OCI-LY7 (cell line): ENCODE measurements at places on chromosomes 11 and 22.

DNA sequence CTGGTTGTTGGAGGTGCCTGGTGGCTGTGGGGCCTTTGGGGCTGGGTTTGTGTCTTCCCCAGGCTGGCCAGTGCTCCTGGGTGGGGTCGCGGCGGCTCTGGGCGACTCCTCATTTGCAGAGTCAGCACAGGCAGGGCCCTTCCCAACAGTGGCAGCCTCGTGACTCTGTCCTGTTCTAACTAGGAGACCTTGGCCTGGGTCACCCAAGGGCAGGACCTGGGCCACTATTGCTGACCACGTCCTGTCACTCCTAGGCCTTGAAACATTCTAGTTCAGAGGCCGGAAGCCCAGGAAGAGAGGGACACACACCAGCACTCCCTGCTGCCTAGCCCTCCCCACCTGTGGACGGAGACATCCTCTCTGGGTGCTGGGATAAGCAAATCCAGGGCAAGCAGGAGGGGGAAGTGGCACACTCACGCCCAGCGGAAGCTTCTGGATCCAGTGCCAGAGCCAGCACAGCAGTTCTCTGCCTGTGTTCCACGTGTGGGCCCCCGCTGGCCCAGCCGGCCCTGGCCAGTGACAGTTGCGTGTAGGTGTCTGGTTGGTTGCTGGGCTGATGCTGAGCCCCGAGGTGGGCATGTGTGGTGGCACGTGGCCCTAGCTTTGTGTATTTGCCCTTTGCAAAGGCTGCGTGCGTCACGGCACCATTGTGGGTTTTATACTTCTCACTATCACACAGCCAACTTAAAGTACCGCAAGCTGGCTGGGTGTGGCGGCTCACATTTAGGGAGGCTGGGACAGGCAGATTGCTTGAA is 4.3 kb upstream of the CHID1 start:
- no peak for DNase-seq

GRCh38 chr11:113663567-113663966 is 42.5 kb downstream of the TMPRSS5 start:
- DNase-seq = no peak

DNA sequence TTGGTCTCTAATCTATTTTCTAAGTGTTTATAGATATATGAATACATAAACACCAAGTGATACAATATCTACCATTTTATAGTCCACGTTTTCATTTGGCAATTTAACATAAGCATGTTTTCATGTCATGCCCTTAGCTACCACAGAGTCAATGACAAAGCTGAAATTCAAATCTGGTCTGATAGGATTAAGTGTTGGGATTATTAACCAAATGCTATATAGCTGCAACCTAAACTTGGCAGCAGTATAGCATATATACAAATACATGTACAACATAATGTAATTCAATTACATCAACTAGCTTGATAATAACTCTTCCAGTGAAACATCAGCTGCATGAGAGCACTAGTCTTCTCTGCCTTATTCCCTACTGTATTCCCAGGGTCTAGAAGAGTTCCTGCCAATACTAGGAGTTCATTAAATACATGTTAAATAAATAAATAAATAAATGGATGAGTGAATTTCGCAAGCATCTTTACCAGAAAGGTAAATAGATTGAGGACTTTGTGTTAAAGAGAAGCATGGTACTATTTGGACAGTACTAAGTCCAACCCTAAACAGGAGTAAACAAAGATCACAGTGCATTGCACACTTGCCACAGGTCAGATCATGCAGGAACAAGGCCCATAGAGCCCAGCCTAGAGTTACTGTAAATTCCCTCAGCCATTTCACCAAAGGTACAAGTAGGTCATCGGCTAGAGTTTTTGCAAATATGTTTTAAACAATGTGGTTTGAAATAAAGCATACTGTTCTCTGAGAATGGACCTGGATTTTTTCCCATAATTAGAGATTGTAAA is 12.8 kb downstream of the SAA4 start:
- no peak for DNase-seq

GRCh38 chr11:68962527-68963250 is 18.1 kb downstream of the MRGPRD start:
- DNase-seq = no peak

- no peak for DNase-seq
Observed at GRCh38 chr11:62996271-62996670, 11.5 kb upstream of the SLC22A6 start.

DNA sequence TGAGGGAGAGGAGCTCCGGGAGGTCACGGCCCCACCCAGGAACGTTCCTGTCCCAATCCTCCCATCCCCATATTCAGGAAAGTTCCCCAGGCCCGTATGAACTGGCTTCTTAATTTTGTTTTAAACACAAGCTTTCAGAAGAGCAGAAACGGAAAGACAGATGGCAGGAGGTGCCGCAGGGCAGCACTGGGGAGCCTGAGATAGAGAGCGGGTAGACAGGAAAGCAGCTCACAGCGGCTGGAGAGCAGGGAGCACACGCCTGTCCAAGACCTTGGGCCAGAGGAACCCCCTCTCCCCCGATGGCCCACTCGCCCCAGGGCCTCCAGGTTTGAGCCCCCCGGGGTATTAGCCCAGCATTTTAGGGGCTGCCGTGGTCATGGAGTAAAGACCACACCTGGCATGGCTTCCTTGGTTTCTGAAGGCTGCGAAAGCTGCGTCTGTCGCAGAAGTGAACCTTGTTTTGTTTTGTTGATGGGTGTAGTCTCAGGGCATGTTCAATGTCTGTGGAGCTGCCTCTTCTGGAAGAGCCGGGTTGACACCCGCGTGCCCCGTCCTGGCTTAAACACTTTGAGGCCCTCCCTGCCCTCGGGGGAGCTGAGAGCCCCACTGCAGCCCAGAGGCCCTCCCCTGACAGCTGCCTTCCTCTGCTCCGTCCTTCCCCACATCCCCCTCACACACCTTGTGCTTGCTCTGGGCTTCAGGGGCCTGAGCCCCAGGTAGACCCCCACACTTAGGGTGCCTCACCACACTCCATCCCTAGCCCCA is 17.9 kb upstream of the KCNQ1OT1 start:
- DNase-seq = no peak

- DNase-seq = no peak
Observed at GRCh38 chr11:78256962-78257361, 68.2 kb downstream of the USP35 start.

GRCh38 chr22:44879301-44879680 is 126.9 kb downstream of the ARHGAP8 start:
- no peak for DNase-seq

DNA sequence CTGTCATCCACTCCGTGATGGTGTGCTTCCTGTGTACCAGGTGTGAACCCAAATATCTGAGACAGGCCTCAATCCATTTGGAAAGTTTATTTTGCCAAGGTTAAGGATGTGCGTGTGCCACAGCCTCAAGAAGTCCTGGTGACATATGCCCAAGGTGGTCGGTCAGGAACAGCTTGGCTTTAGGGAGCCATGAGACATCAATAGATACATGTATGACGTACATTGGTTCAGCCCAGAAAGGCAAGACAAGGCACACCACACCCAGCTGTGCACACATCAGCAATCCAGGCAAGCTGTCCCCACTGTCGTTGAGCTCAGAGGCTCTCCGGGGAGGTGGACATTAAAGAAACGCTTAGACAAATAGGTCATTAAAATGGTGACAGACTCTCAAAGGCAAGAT is 56.8 kb upstream of the SHANK2 start:
- no peak for DNase-seq

DNA sequence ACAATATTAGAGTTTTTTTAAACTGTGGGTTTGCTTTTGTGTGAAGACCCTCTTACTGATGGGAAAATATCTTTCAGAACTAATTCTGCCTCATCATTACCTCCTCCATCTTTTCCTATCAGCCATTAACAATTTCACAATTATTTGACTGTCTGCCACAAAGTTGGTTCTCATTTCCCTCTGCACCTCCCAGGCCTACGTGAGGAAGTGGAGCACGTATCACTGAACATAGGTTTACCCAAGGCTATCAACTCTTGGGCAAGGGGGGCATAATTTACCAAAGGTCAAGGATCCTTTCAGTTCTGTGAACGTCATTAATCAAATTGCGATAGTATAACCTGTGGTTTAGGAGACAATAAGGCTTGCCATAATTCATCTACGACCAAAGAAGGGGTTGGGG is 60.0 kb downstream of the LIF start:
- no peak for DNase-seq
